ENCODE measurements at places on chromosomes 7 and 10. TPM values are rescaled to one million over a fixed set of nuclear protein-coding genes. Genes with fewer than 3 reads are reported as not detected.

Gene IGF2BP3
- total RNA-seq, result 15.0 TPM

Gene UBN2
- 14.3 TPM for total RNA-seq

Gene SPDYE8
- not detected for total RNA-seq

Gene MYOF
- total RNA-seq, result 2.6 TPM

Gene NRP1
- 2.8 TPM for total RNA-seq

Gene IDI2
- not detected for total RNA-seq

Gene ARHGAP22
- not detected for total RNA-seq

Gene PRKAR2B
- total RNA-seq, result 0.25 TPM

Gene CPED1
- total RNA-seq, result not detected

Gene CARD11
- total RNA-seq, result 108 TPM

Gene PRKAG2
- total RNA-seq, result 15.7 TPM

Gene HUS1
- 44.8 TPM for total RNA-seq

Gene SPRN
- not detected for total RNA-seq

Gene GPER1
- 0.14 TPM for total RNA-seq

Gene SLC16A9
- total RNA-seq, result 0.68 TPM

Gene ADIRF
- not detected for total RNA-seq

Gene SRPK2
- 47.5 TPM for total RNA-seq

Gene COBL
- not detected for total RNA-seq

Gene NDUFB8
- total RNA-seq, result 277 TPM
